SK-N-DZ (cell line): ENCODE measurements at places on chromosomes 13 and 19.

DNA sequence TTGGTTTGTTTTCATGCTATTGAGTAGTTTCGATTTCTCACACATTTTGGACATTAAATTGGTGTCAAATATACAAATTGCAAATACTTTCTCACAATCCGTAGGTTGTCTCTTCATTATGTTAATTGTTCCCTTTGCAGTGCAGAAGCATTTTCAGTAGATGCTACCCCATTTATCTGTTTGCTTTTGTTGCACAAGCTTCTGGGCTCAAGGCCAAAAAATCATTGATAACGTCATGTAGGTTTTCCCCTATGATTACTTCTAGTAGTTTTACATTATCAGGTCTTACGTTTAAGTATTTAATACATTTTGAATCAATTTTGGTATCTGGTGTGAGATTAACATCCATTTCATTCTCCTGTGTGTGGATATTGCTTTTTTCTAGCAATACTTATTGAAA lies 14.0 kb upstream of the ZNF347 start:
- DNase-seq: no peak

DNA sequence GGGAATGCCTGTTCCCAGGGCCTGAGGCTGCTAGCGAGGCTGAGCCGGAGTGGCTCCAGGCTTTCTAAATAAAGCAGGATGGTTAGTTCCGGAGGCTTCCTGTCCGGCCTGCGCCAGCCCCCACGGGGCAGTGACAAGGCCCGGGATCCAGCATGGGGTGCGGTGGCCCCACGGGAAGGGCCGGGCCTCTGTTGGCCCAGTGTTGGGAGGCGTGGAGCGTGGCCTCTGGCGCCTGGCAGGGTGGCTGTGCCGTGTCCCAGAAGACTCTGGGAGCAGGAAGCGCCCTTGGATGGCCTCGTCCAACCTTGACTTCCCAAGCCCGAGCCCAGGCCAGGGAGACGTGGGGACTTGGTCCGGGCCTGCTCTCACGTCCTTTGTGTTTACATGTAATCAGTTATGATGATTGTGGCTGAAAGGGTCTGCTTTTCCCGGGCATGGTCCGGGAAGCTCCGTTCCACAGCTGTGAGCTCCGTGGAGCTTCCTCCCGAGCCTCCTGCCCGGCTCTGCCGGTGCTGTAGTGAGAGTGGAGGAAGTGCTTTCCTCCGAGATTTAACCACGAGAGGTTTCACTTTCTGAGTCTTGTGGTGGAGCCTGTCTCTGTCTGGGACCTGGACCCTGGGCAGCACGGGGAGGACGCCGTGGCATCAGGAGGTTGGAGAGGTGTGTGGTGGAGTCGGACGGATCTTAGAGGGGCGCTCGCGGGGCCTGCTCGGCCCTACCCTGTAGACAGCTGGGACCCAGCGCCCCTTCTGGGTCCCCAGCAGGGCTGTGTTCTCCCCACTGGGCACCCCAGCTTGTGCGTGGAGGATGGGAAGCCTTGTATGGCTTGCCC lies 4.6 kb downstream of the GNA11 start:
- DNase-seq: no peak

GRCh38 chr13:84446972-84447639 lies 564.8 kb upstream of the SLITRK1 start:
- no peak for DNase-seq

DNA sequence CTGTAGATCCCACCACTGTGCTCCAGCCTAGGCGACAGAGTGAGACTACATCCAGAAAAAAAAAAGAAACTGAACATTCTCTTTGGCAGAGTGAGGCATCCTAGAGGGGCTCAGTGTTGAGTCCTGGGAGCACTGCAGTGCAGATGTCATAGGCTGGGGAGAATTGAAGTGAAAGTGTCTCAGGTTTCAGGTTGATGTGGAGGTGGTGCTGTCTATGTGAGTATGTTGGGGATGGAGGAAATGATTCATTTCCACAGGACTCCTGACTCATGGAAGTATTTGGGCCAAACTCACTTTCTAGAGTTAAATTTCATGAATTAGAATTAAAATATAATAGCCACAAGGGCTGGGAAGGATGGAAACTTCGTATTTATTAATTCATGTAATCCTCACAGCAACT lies 134.4 kb upstream of the TSC22D1 start:
- no peak for DNase-seq

GRCh38 chr13:37143911-37144310 lies 38.4 kb upstream of the CSNK1A1L start:
- no peak for DNase-seq

GRCh38 chr19:53867225-53868090 lies at the start of gene MYADM:
Gene MYADM (plus strand): TSS chr19:53867883. CDS start chr19:53873530, 5,647 bp downstream.
- peak; percentile 95 for DNase-seq

- no peak for DNase-seq
Measured at GRCh38 chr13:105193026-105193425, 1342.4 kb downstream of the EFNB2 start.

GRCh38 chr19:18131841-18132596 lies 20.9 kb upstream of the PIK3R2 start:
- no peak for DNase-seq
